Aorta (tissue), 5 donors: ENCODE measurements at places on chromosomes 6 and 20.

- DNase-seq = no peak
These were observed 24.7 kb downstream of the RCAN2 start for GRCh38 chr6:46466570-46466969.

DNA sequence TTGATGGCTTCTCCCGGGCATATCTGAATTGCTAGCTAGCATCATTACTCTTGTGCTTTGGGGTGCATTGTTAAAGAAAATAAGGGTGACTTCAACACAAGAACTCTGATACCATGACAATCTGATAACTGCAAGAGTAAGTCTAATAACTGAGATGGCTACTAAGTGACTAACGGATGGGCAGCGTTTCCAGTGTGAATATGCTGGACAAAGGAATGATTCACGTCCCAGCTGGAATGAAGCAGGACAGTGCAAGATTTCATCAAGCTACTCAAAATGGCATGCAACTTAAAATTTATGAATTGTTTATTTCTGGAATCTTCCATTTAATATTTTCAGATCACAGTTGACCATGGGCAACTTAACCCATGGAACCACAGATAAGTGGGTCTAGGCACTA is 31.7 kb downstream of the MOXD1 start:
- no peak for DNase-seq

- no peak for DNase-seq
These were observed 49.2 kb downstream of the PPP1R16B start for GRCh38 chr20:38854654-38855066.

GRCh38 chr20:59829054-59829785 is 104.2 kb downstream of the SYCP2 start:
- peak; percentile 15 for DNase-seq

- no peak for DNase-seq
These were observed 1347.5 kb upstream of the ADGRB3 start for GRCh38 chr6:67287566-67287965.

DNA sequence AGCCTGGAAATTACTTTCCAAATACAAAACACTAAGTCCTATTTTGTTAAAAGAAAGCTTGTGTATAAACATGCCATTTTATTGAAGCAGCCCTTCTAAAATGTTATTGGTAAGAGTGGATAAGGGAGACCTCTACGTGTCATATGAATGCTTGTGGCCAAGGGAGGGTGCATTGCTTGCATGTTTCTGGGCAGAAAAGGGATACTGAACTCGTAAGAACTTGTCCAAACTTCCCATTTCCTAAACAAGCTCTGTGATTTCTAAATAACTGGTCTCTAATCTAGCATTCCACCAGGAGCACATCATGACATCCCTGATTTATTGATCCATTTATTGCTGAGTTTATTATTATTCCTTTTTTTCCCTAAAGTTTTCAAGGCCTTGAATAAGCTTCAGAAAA is 474.1 kb downstream of the CD109 start:
- no peak for DNase-seq

DNA sequence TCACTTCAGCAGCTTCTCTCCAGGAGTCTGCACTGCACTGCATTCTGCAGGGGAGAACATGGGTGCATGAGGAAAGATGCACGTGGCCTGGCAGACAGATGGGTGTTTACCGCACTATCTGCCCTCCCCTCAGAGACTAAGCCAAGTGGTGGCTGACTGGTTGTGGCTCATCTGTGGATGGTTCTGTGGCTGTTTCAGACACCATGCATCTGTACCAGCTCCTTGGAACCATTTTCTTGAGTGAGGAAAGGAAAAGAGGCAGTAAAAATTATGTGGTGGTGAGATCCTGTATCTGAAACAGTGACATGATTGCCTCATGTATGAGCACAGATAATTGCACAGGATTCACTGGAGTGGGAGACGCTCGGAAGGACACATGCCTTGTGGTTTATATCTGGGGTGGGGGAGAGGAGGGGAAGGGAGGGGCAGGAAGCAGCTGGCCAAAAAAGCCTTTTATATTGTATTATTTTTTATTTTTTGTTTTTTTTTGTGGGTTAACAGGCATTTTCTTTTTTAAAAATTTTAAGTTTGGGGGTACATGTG is 161.7 kb downstream of the ERMARD start:
- no peak for DNase-seq

DNA sequence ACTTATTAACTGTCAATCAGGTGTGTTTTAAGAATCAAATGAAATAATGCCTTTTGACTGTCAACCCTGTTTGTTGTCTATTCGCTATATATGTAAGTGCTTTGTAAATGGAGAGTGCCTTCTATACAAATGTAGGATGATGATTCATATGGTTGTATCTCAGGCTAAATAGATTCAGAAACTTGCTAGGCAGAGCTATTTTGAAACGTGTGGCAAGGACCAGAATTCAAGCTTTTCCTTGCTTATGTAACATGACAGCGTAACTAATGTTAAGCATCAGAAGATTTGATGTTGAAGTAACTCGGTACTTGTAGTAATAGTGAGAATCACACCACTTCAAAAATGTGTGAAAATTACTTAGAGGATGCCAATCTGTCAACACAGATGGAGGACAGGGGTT is 3.4 kb downstream of the OGFRL1 start:
- no peak for DNase-seq

DNA sequence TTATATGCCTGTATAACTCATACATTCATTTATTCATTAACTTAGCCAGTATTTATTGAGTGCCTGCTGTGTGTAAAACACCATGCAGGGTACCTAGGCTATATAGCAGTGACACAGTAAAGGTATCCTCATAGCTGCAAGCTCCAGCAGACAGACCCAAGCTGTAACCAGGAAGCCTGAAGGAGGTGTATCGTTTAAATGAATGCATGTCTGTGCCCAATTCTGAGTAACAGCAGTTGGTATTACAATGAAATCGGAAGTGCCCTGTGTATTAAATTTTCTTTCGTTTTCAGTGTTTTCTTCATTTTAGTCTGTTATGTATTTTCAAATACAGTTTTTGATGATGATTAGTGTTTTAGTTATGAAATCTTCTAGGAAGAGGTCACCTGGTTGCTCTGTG is 485.8 kb upstream of the SOX4 start:
- DNase-seq = no peak

DNA sequence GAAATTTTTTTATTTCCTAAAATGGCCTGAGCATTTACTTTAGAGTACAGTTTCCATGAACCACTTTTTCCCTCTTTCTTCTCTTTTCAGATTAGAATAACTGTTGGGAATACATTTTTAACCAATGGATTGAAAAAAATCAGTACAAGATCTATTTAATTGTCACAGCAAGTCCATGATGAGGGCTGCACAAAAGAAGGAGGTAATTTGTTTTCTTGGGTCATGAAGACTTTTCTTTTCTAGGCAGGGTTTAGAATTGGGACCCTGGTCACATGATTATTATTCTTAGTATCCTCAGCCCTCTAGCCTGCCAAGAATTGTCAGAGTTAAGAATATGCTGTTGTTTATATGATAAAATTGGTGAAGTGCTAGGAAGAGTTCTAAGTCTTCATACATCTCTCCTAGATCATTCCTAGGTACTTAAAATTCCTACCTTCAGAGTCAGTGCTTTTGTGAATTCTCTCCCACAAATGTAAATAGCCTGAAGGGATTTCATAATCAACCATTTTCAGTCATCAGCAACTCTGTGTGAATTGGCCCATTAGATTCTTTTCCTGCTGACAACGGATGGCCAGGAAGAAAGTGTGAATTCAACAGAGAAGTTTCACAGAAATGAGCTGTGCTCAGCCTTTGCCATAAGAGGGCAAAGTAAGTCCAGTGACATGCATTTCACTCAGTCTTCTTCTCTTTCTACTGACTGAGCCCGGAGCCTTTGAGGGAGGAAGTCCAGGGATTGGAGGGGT is 32.4 kb upstream of the TPBG start:
- no peak for DNase-seq

- DNase-seq = no peak
These were observed 423.3 kb downstream of the QKI start for GRCh38 chr6:163837691-163838431.

- no peak for DNase-seq
These were observed 61.8 kb downstream of the NFATC2 start for GRCh38 chr20:51480507-51481270.

DNA sequence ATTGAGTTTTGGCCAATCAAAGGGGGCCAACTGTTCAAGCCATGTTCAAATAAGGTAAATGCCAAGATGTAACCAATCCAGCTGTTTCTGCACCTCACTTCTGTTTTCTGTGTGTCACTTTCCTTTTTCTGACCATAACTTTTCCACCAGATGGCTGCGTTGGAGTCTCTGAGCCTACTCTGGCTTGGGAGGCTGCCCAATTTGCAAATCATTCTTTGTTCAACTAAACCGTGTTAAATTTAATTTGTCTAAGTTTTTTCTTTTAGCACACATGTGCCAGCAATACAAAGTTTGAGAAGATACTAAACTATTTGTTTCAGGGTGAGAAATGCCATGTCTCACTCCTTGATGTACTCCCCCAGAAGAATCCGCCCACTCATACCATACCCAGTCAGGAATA is 52.1 kb downstream of the IYD start:
- DNase-seq = no peak

DNA sequence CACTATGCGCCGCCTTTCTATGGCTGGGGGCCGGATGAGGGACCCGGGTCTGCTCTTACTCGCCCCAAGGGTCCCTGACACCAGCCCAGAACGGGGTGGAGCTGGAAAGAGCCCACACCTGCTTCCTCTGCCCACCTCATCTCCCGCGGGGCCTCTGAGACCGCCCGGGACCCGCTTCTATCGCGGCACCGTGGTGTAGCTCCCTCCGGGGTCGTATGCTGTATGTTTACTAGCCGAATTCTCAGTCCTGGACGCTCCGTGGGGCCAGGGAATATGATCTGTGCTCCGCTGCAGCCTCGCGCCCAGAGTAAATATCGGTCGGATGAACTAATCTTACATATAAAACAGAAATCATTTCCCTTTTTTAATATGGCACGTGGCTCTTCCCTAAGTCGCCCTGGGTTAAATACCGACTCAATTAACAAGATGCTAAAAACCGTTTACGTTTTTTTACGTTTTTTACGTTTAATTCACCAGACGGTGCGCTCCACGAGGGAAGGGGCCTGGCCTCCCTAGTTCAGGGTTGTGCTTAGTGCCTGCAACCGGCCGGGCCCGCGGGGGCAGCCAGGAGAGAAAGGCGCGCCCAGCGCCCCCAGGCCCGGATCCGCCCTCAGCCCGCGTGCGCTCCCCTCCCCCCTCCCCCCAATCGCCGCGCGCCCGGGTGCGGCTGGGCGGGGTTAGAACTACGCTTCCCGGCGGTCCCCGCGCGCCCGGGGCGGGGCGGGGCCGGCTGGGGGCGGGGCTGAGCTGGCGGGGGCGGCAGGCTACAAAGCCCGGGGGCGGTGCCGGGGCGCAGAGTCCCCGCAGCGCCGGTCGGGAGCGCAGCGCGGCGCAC is at the start of gene RBM38:
Gene RBM38, plus strand, starts transcription at position 793 of the 835 bp plus-strand sequence. CDS start 186 bp downstream, outside the sequence.
- peak; percentile 88 for DNase-seq

DNA sequence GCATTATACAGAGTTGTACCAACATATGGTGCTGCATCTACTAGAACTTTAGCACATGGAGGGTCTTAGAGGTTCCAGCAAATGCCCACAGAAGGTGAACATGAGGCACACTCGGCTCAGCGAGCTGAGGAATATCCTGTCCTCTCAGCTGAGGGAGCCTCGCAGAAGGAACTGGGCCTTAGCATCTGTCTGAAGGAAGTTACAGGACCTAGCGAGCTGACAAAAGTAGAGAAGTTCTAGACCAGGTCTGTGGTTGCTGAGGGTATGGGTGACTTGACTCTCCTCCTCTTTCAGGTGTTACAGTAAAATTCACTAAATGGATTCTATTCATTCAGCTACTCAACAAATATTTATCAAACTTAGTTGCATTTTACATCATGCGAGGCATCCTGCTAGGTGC is 157.2 kb downstream of the ZDHHC14 start:
- DNase-seq = no peak

GRCh38 chr6:52491203-52492069 is 71.3 kb downstream of the EFHC1 start:
- DNase-seq = no peak

DNA sequence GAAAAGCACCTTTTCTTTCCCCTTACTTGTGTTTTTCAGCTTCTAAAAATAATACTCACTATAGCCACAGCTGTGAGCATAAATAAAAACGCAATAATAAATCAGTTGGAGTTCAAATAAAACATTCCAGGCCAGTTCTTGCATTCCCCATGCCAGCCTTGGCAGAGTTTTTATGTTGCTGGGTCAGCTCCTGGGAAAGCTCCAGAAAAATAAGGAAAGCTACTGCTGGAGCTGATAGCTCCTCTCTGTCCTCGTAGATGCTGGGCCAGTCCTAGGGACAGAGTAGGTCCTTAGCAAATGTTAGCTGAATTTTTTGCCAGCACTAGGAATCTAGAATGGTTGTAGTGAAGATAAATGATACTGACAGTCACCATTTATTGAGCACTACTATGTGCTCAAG is 389.0 kb upstream of the SYNCRIP start:
- DNase-seq = no peak
